ENCODE measurements at places on chromosomes 5 and 9.

DNA sequence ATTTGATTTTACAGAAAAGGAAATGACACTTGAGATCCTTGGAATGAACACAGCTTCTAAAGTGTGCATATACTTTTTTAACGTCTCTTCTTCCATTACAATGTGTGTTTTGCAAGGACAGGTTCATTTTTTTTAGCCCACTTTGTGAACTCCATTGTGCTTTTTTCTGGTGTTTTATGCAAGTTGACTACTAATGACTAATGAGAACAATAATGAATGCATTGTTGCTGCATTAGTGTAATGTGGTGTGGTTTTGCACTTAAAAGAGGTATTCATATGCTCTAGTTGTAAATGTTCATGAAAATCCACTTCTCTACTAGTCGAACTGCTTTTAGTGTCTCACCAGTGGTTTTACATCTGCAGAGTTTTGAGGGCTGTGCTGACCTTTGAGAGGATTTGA is 93.6 kb downstream of the UHRF2 start:
- H3K27me3 ChIP-seq, result no peaks in the 10 kb centered on the region
- no peak overlapping the region for H3K4me3 ChIP-seq
- peaks cover 82% of the 10 kb centered on the region for H3K36me3 ChIP-seq
- no peaks in the 10 kb centered on the region for H3K4me1 ChIP-seq
- DNase-seq, result no peak

- no peak overlapping the region for H3K4me3 ChIP-seq
- H3K27ac ChIP-seq, result no peak overlapping the region
- H3K27me3 ChIP-seq, result no peaks in the 10 kb centered on the region
- no peak for DNase-seq
Observed at GRCh38 chr5:66072031-66072430, 72.1 kb upstream of the SREK1 start.

- H3K27me3 ChIP-seq, result peaks cover 22% of the 10 kb centered on the region
- H3K4me3 ChIP-seq, result no peak overlapping the region
- no peaks in the 10 kb centered on the region for H3K4me1 ChIP-seq
- DNase-seq, result no peak
- H3K27ac ChIP-seq, result no peak overlapping the region
Observed at GRCh38 chr9:73037613-73038012, 84.8 kb upstream of the ALDH1A1 start.

- DNase-seq, result no peak
- H3K27ac ChIP-seq, result peak overlapping the region; percentile 77
- no peak overlapping the region for H3K4me3 ChIP-seq
- H3K4me1 ChIP-seq, result peaks cover 30% of the 10 kb centered on the region
Observed at GRCh38 chr5:141641634-141642267, 5.0 kb downstream of the RELL2 start.

DNA sequence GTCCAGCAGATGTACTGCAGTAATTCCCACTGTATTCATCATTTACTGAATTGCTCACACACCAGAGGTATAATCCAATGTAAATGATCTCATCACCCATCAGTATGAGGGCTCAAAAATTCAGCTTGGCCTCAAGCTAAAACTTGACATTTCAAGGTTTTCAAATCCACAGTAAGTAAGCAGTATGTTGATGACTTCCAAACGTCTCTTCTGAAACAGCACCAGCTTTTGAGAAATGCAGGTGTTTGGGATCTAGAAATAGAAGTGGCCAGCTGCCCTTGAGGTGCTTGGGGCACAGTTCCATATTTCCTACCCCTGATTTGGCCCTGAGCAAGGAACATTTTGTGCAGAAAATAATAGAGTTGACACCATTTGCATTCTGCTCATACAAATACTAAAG is 388.0 kb upstream of the TUSC1 start:
- H3K36me3 ChIP-seq, result no peaks in the 10 kb centered on the region
- H3K4me1 ChIP-seq, result no peaks in the 10 kb centered on the region
- no peak for DNase-seq

DNA sequence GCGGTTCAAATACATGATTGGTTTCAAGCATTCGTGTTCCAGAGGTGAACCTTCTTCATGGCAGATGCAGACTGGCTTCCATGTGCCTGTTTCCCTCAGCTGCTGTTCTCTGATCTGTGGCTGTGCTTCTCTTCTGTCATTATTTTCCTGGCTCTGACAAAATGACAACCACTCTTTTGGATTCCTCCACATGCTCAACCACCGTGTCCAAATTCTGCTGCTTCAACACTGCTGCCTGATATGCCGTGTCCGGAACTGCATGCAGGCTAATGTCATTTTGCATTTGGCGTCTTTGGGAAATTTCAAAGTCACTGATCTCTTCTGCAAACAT is 368.7 kb upstream of the ZNF608 start:
- no peaks in the 10 kb centered on the region for H3K36me3 ChIP-seq
- H3K27me3 ChIP-seq, result no peaks in the 10 kb centered on the region
- H3K27ac ChIP-seq, result no peak overlapping the region
- no peak for DNase-seq

GRCh38 chr9:99814359-99814758 is 7.3 kb upstream of the NR4A3 start:
- H3K27ac ChIP-seq, result no peak overlapping the region
- H3K4me1 ChIP-seq, result peaks cover 65% of the 10 kb centered on the region
- H3K36me3 ChIP-seq, result no peaks in the 10 kb centered on the region
- no peak overlapping the region for H3K4me3 ChIP-seq
- peaks cover 3% of the 10 kb centered on the region for H3K27me3 ChIP-seq
- DNase-seq, result no peak

DNA sequence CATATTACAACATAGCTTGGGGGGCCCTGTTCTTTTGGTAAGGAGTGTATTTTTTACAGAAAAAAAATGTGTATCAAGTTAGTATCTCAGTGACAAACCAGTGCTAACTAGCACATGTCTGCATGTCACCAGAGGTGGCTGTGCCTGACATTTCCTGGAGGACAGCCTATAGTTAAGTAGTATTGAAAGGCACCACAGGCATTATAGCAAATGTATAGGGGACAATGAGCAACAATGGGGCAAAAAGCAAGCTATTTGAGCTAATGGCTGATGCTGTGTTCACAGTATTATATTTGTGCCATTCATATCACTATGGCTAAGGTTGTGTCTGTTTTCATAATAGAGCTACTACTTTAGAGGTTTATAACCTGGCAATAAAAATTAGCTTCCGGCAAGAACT is 1644.0 kb downstream of the MAT2B start:
- H3K27ac ChIP-seq, result no peak overlapping the region
- H3K36me3 ChIP-seq, result no peaks in the 10 kb centered on the region
- no peaks in the 10 kb centered on the region for H3K27me3 ChIP-seq
- H3K4me1 ChIP-seq, result no peaks in the 10 kb centered on the region

GRCh38 chr5:143593723-143594122 is 190.2 kb upstream of the NR3C1 start:
- H3K4me1 ChIP-seq, result peaks cover 37% of the 10 kb centered on the region
- DNase-seq, result no peak
- no peaks in the 10 kb centered on the region for H3K36me3 ChIP-seq

GRCh38 chr5:172832383-172833315 is 1.4 kb upstream of the ERGIC1 start:
- no peaks in the 10 kb centered on the region for H3K27me3 ChIP-seq
- peaks cover 36% of the 10 kb centered on the region for H3K4me1 ChIP-seq
- DNase-seq, result no peak
- H3K27ac ChIP-seq, result no peak overlapping the region
- H3K36me3 ChIP-seq, result no peaks in the 10 kb centered on the region

DNA sequence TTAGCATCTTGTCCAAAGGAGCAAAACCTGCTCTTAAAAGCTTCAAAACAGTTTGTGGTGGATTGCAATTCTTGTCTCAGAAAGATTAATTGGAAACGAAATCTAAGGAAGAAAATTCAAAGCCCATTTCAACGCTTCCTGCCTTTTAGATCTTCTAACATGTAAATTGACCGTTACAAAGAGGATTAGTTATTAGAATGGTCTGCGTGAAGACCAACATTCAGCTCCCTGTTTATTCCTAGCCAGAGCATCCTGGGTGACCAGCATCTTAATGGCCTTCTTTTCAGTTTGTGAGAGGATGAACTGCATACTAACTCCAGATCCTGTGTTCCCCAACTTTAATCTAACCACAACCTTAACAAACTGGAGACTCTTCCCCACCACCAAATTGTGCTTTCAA is 109.9 kb upstream of the SLC1A3 start:
- no peak for DNase-seq
- no peaks in the 10 kb centered on the region for H3K4me1 ChIP-seq
- no peak overlapping the region for H3K4me3 ChIP-seq
- H3K27ac ChIP-seq, result no peak overlapping the region

DNA sequence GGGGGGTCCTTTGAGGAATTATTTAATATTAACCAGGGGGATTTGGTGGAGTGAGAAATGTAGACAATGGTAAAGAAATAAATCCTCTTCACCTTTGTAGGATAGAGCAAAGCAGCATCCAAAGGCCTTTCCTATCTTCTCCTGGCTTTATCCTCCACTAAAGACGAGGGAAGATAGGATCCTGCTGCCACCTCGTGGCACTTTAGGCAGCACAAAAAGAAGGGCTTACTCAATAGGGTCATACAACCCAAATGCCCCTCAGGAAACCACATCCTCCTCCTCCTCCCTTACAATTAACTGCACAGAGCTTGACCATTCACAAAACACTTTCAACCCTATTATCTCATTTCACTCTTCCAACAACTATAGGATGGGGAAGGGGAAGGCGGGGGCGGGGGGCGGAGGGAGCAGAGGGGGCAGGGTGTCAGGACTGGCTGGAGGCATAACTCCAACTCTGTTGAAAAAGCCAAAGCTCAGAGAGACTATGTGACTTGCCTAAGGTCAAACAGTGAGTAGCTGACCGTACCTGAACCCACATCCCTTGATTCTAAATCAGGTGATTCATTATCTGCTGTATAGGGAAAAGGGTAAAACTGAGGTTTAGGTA is 45.4 kb upstream of the MYOT start:
- no peak for DNase-seq
- no peaks in the 10 kb centered on the region for H3K36me3 ChIP-seq
- H3K4me1 ChIP-seq, result no peaks in the 10 kb centered on the region
- H3K27ac ChIP-seq, result no peak overlapping the region
- H3K4me3 ChIP-seq, result no peak overlapping the region
- no peaks in the 10 kb centered on the region for H3K27me3 ChIP-seq

- H3K27me3 ChIP-seq, result no peaks in the 10 kb centered on the region
- no peaks in the 10 kb centered on the region for H3K4me1 ChIP-seq
- H3K27ac ChIP-seq, result no peak overlapping the region
- H3K4me3 ChIP-seq, result no peak overlapping the region
- DNase-seq, result no peak
- H3K36me3 ChIP-seq, result peaks cover 55% of the 10 kb centered on the region
Observed at GRCh38 chr9:77864211-77864889, 167.3 kb downstream of the GNAQ start.

- peaks cover 94% of the 10 kb centered on the region for H3K36me3 ChIP-seq
- H3K4me1 ChIP-seq, result peaks cover 66% of the 10 kb centered on the region
- no peak for DNase-seq
- no peaks in the 10 kb centered on the region for H3K27me3 ChIP-seq
- H3K4me3 ChIP-seq, result no peak overlapping the region
- H3K27ac ChIP-seq, result peak overlapping the region; percentile 22
Observed at GRCh38 chr5:41835645-41836044, 34.6 kb downstream of the OXCT1 start.

DNA sequence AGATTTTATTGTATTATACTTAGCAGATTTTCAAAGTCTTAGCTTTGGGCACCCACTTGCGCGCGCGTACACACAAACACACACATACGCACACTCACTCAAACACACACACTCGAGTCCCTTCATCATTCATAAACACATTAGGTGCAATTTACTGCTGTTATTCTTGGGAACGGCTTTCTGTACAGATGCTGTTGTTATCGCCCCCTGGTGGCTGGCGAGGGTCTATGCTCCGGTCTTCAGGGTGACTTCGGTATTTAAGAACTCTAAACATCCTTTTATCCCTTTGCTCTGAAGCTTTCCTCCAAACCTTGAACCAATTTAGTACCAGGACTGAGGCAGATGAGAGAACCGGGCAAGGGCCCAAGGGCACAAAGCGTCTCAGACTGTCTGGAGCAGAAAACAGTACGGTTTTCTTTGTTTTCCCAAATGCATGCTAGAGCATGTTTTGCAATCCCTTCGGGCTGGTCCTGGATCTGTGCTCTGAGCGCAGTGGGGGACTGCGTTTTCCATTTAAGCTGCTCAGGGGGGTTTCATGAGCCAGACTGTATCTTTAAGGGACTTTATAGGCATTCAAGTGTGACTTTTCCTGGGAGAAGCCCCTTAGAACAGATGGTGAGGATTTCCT is 1.7 kb upstream of the SLIT3 start:
- no peaks in the 10 kb centered on the region for H3K36me3 ChIP-seq
- no peak overlapping the region for H3K27ac ChIP-seq
- DNase-seq, result peak; percentile 66
- H3K4me3 ChIP-seq, result no peak overlapping the region
- H3K27me3 ChIP-seq, result peaks cover 78% of the 10 kb centered on the region

- no peak overlapping the region for H3K27ac ChIP-seq
- H3K4me3 ChIP-seq, result no peak overlapping the region
- no peak for DNase-seq
- no peaks in the 10 kb centered on the region for H3K27me3 ChIP-seq
- no peaks in the 10 kb centered on the region for H3K4me1 ChIP-seq
Observed at GRCh38 chr5:147327421-147327820, 92.6 kb downstream of the STK32A start.

DNA sequence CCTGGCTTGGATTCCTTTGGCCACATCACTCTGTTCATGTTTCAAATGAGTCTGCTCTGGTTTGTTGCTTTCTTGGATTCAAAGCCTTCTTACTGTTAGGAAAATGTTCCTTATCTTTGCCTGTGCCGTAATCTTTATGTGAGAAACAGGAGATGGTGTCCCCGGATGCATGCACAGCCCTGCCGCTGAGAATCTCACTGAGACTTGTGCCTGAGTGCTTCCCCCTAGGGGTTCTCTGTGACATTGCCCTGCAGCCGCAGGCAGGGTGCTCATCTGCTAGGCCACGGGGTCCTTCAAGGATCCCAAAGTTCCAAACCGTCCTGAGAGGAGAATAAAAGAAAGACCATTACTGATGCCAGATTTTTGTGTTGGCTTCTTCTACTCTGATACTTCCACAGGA is 81.4 kb upstream of the ANKRD55 start:
- H3K4me1 ChIP-seq, result peaks cover 59% of the 10 kb centered on the region
- no peak overlapping the region for H3K4me3 ChIP-seq
- H3K27ac ChIP-seq, result no peak overlapping the region

GRCh38 chr5:148746826-148747535 is 79.4 kb upstream of the ADRB2 start:
- no peak overlapping the region for H3K4me3 ChIP-seq
- no peak overlapping the region for H3K27ac ChIP-seq
- DNase-seq, result no peak
- no peaks in the 10 kb centered on the region for H3K36me3 ChIP-seq

DNA sequence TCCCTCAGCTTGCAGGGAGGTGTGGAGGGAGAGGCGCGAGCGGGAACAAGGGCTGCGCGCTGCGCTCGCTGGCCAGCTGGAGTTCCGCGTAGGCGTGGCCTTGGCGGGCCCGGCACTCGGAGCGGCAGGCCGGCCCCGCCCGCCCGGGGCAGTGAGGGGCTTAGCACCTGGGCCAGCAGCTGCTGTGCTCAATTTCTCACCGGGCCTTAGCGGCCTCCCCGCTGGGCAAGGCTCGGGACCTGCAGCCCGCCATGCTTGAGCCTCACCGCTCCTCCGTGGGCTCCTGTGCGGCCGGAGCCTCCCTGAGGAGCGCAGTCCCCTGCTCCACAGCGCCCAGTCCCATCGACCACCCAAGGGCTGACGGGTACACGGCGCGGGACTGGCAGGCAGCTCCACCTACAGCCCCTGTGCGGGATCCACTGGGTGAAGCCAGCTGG is 1516.4 kb downstream of the EFNA5 start:
- no peaks in the 10 kb centered on the region for H3K36me3 ChIP-seq
- no peaks in the 10 kb centered on the region for H3K27me3 ChIP-seq
- no peak overlapping the region for H3K27ac ChIP-seq

Data from activated T-cell treated with anti-CD3 and anti-CD28 coated beads, Interleukin-2, amount 50 U/mL, for 24 hours (primary cell).